Psoas muscle (tissue), 8 donors: ENCODE measurements at places on chromosomes 5 and 9. TPM values are rescaled to one million over a fixed set of nuclear protein-coding genes. Genes with fewer than 3 reads are reported as not detected.

Gene STPG3
- total RNA-seq: not detected

DNA sequence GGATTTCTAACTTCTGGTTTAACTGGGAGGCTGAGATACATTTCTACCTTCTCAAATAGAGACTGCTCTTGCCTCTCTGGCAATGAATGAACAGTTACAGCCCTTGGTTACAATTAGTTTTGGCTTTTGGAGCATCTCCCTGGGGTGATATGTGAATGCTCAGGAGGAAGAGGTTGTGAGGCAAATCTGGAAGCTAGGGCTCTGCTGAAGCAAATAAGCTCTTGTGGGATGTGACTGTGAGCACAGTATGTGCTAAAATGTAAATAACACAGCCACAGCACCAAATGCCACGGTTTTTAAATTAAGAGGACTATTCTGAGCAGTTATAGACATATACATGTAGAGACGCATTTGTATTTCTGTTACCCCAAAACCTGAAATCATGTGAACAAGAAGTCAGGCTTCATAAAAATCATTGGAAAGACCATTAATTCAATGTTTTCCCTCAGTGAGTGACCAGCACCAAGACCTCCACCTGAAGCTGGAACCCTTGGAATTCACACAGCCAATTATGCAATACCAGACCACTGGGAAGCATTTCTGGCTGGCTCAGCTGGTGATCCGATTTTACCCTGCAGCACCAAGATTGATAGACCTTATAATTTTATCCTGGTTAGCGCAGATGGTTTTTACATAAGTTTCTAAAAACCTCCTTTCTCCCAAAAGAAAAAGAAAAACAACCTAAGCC is 3.0 kb upstream of the SLC44A1 start:
- DNase-seq: no peak

- no peak for DNase-seq
These were observed 78.0 kb upstream of the FBXL7 start for GRCh38 chr5:15421921-15422412.

GRCh38 chr9:135655317-135655716 is 7.8 kb upstream of the LCN9 start:
- DNase-seq: no peak

DNA sequence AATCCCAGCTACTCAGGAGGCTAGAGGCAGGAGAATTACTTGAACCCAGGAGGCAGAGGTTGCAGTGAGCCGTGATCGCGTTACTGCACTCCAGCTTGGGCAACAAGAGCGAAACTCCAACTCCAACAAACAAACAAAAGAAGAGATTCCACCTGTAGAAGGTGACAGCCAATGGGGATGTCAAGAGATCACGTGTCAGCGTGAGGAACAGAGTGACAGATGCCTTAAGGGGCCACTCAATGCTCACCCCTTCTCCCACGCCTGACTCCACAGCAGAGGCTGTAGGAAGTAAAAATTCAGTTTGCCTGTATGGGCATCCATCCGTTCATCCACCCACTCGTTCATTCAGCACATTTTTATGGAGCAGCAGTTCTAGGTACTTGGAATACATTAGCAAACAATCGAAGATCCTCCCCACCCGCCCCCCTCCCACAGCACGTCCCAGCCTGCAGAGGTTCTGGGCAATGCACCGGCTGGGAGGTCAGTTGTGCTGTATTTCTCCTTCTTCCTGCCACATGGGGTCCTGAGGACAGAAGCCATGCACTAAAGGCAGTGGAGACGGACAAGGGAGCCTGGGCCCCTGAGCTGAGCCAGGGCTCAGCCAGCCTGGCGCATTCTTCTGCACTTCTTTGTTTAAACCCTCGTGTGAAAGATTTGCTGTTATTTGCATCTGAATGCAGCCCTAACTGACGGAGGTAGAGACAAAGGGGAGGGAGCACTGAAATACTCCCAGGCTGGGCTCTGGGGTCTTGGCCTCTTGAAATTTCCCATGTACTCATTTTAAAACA is 11.3 kb upstream of the RNF130 start:
- DNase-seq: no peak

- DNase-seq: no peak
These were observed 42.7 kb downstream of the HSDL2 start for GRCh38 chr9:112422417-112423148.

Gene SLCO6A1
- total RNA-seq: not detected

DNA sequence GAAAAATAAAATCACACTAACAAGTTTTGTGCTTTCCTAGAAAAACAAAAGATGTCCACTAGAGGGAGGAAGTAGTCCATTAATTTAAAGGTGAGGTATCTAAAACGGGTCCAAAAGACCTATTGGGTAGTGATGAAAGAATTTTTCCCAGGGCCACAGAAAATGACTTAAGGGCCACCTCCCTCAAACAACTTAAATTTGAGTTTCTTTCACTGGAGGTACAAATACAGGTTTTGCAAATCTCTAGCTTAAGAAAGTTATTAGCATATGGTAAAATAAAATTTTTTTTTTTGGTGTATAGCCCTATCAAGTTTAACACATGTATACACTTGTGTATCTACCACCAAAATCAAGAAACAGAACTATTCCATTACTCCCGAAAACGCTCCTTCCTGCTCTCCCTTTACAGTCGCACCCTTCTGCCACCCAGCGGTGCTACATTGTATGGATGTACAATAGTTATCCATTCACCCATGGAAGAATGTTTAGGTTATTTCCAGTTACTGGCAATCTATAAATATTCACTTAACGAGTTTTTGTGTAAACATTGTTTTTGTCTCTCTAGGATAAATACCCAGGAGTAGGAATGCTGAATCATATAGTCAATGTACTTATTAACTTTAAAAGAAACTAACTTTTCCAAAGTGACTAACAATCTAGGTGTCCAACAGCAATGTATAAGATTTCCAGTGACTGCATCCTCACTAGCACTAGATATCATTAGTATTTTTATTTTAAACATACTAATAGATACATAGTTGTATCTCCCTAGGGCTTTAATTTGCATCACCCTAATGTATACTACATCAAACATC is 21.9 kb downstream of the DEPDC1B start:
- no peak for DNase-seq

DNA sequence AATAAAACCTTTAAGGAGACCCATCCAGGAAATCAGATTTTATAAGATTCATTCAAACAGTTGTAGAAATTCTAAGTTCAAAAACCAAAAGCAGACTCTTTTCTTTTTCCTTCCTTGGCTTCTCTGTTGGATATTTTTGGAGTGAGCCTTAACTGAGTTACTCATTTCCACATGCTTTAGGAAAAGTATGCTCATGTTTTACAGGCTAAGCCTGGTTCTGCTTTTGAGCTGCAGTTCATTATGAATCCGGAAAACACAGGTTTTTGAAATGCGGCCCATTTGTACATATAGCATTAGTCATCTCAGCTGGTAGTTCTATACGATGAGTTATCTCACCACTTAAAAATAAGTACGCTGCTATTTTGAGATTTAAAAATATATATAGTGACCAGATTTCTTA is 156.6 kb upstream of the DMRT1 start:
- no peak for DNase-seq

Gene RAD23B
- total RNA-seq: 258 TPM

DNA sequence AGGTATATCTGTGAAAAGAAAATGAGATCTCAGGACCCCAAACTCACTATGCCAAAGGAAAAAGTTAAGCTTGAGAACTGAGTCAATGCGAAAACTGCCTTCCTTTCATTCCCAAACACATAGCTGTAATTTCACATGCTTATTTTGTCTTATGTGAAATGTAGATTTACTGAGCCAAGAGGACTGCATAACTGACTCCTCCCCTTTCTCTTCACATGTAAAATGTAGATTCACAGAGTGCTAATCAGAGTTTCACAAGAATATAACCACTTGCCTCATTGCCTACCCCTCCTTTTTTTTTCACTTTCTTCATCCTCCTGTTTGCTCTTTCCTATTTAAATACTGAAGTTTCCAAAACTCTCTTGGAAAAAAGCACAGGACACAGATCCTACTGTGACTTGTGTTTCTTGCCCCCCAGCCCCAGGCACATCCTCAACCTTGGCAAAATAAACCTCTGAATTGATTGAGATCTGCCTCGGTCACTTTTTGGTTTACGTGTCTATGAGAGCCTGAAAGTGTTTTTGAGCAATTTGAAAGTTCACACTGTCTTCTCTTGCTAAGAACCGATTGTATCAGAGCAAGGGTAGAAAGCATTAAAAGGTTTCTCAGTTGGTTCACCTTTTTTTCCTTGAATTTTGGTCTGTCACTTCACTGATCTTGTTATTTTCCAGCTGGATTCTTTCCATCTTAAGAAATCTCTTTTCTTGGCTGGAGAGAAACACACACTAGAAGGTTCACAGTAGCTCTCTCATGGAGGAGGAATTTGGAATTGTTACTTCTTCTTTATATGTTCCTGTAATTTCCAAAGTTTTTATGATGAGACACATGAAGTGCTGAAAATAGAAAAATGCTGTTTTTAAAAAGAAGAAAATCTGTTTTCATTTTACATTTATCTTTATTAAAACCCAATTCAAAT is 44.8 kb upstream of the SNAPC3 start:
- DNase-seq: no peak

DNA sequence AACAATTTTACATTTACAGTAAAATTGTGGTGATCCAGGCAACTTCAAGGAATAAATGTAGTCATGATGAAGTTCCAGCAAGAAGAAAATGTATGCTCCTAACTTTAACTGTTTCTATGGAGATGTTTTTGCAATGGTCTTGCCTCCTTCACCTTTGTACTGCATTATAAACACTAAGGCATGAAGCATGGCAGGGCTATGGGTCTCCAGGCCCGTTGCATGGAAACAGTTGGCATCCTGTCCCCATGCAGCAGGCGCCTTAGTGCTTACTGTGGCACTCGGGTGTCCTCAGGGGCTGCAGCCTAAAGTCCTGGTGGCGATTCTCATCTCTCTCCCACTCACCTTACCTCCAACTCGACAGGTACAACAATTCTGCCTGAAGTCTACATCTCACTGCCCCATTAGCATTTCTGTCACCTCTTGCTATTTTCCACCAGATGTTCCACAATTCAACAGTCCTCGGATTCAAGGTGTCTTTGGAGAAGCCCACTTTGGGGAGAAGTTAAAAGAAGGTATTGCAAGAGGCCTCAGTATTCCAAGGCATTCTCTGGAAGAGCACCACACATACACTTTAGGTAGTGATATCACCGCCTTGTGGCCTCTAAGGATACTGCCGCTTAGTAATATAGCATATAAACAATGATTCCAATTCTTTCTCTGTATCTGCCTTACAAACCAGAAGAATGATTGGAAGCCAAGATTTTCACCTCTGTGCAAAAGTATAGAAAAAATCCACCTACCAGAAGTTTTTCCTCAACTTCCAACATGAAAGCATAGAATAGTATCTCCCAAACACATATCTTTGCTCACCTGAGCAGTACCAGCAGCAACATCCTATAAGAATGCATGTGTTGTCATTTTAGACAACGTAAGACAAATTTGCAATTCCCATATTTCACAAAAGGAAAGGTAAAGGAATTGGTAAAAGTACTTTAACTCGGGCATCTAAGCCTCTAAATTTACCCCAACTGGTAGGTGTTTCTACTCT is 5.1 kb downstream of the LIFR start:
- DNase-seq: no peak

GRCh38 chr9:108479989-108480652 is 375.7 kb downstream of the ACTL7B start:
- DNase-seq: no peak

Gene NFIL3
- total RNA-seq: 76.3 TPM

DNA sequence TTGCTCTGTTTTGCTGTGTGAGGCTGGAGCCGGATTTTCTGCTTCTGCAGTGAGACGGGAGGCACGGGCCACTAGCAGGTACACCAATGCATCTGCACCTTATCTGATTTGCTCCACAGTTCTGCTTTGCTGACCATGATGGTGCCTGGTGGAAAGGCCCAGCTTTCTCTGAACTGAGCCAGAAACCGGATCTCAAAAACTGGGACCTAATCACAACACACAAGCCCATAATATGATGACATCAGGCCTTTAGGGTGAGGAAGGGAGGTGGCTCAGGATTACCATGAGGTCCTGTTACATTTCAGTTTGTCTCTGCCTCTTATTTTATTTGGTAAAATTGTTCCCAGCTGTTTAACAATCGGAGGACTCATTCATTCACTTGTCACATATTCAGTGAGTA is 49.8 kb downstream of the FGF1 start:
- DNase-seq: no peak

GRCh38 chr9:105171076-105171475 is 73.4 kb upstream of the SLC44A1 start:
- no peak for DNase-seq

Gene GHR
- 32.1 TPM for total RNA-seq

- no peak for DNase-seq
These were observed 162.8 kb downstream of the PIK3R1 start for GRCh38 chr5:68378204-68378820.

GRCh38 chr5:69211200-69211599 is 21.8 kb downstream of the CENPH start:
- DNase-seq: no peak

DNA sequence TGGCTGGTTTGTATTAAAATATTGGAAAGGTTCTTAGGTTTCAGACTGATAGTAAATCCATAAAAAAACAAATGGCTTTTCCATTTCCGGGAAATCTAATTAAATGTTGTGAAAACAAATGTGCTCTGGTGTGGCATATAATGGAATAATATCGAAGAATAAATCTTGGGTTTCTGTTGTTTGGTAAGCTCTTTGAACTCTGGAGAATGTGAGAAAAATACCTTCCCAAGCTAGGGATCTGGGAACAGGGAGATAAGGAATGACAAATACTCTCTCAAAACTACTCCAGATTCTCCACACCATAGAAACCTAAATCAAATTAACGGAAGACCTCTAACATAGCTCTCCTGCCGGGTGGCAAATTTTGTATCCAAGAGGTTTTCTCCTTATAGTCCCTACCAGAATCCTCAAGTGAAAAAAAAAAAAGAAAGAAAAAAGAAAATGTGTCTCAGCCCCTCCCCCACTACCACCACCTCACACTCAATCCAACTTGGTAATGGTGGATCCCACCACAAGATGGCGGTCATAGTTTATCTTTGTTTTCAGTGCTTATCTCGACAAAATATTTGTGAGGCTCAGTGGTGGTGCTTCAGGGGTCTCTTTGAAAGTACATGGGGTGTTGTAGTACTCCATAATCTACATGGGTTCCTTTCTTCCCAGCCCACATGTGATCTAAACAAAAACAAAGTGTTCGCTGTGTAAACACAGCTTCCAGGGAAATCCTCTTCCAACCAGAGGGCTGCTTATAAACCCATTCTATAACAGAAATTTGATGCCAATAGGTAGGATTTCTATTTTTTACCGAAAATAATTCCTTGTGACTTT is 54.5 kb upstream of the FST start:
- DNase-seq: no peak

DNA sequence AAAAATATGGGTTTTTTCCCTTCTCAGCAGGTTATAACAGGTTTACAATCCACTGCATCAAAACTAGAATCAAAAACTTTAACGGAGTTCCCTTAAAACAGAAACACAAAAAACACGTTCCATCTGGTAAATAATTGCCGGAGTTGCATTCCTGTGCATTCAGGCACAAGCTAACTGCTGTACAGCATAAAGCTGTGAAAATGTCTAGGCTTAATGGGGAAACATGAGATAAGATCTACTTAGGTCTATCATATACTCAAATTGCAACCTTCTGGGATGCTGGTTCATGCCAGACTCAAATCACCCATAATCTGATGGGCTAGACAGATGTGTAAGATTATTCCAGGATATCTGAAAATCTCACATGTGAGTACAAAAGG is 265.3 kb downstream of the DOCK8 start:
- no peak for DNase-seq

- no peak for DNase-seq
These were observed 564.4 kb upstream of the NUDT12 start for GRCh38 chr5:104126980-104127379.

Gene AMACR
- 14.4 TPM for total RNA-seq

Gene SLC6A3
- not detected for total RNA-seq

Gene MARCOL
- total RNA-seq: not detected

Gene TCOF1
- total RNA-seq: 26.7 TPM

Gene SLC4A9
- total RNA-seq: not detected
